ENCODE measurements at places on chromosomes 5 and 9.

- DNase-seq = no peak
Observed at GRCh38 chr9:91883503-91883902, 66.5 kb downstream of the ROR2 start.

GRCh38 chr5:132433141-132433540 lies 57.4 kb downstream of the IRF1 start:
- DNase-seq = no peak

DNA sequence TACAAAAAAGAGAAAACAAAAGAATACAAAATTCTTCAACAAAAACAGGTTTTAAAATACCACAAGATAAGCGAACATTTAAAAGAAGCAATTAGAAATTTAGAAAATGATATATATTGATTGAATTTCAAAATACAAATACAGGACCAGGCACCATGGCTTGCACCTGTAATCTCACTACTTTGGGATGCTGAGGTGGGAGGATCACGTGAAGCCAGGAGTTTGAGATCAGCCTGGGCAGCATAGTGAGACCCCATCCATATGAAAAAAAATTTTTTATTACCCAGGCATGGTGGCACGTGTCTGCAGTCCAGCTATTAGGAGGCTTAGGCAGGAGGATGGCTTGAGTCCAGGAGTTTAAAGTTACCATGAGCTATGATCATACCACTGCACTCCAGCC lies 109.9 kb upstream of the SLC30A5 start:
- no peak for DNase-seq

GRCh38 chr5:134738963-134739661 lies 764 bp downstream of the CAMLG start:
- DNase-seq = peak; percentile 93

DNA sequence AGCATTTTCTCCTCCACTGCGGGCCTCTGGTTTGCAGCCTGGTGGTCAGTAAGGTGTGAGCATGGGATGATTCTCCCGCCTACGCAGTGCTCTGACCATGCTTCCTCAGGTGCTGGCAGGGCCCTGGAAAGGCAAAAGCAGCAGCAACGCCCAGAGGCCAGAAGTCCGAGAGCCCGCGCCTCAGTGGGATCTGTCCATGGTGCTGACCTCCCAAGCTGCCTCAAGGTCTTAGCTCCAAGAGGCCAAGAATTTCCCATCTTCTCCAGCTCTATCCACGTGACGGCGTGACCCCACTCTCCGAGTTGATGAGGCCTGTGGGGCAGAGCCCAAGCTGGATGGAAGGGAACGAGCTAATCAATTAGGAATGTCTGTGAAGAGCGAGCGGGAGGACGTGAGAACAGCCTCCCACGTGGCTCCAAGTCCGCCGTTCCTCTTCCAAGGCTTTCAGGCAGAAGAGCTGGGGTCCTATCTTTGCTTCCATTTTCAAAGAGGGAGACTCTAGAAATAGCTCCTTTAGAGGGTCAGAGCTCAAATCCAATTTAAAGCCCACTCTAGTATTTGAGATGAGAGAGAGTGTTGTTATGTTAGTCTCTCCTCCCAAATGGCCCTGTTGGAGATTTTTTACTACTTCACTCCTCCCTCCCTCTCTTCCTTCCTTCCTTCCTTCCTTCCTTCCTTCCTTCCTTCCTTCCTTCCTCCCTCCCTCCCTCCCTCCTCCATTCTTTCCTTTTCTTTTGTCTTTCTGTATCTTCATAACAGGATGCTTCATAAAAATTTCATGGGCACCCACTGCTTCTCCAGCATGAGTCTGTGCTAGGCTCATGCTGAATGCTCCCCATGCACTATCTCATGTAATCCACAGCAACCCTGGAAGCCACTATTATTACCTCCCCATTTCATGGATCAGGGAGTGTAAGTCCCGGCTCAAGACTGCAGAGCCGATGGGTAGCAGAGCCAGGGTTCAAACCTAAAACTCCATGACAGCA lies 69.3 kb downstream of the OLFM1 start:
- peak; percentile 65 for DNase-seq

- DNase-seq = no peak
Observed at GRCh38 chr9:99187311-99187710, 34.4 kb downstream of the ALG2 start.

DNA sequence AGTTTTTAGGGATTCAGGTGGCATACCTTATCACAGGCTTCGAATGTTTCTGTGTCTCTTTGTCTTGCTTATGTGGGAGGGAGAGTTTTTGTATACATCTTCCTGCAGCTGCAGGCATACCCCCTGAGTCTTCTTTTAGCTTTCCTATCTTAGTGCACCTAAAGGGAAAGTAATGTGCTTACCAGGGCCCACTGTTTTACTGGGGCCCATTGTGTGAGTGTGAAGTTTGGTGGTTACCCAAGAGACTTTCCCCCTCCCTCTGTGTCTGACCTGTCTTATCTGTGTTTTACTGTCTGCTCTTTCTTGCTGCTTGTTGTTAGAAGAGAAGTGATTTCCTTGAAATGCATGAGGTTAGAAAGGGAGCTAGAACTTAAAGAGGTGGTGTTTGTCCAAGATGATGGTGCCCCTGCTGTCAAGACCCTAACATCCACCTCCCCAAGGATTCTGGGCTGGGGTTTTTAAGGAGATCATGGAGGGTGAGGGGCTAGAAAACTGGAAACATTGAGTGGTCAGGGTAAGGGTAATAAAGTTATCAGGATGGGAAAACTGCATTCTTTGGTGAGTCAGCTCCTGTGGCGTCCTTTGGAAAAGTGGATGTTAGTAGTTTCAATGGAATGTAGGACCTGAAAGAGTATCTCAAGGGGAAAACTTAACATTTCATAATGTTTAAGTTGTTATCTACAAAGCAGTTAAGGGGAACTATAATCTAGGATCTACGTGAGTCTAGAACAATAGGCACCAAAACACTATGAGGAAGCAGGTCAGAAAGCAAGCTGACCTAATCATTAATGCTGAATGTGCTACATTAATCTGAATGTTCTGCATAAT lies 583.5 kb upstream of the TUSC1 start:
- no peak for DNase-seq

- DNase-seq = no peak
Observed at GRCh38 chr5:82072138-82072537, 100.3 kb downstream of the ATG10 start.

GRCh38 chr9:130636648-130637020 lies 27.8 kb upstream of the PRDM12 start:
- DNase-seq = no peak

- DNase-seq = no peak
Observed at GRCh38 chr5:135488727-135489465, 36.7 kb upstream of the TIFAB start.

DNA sequence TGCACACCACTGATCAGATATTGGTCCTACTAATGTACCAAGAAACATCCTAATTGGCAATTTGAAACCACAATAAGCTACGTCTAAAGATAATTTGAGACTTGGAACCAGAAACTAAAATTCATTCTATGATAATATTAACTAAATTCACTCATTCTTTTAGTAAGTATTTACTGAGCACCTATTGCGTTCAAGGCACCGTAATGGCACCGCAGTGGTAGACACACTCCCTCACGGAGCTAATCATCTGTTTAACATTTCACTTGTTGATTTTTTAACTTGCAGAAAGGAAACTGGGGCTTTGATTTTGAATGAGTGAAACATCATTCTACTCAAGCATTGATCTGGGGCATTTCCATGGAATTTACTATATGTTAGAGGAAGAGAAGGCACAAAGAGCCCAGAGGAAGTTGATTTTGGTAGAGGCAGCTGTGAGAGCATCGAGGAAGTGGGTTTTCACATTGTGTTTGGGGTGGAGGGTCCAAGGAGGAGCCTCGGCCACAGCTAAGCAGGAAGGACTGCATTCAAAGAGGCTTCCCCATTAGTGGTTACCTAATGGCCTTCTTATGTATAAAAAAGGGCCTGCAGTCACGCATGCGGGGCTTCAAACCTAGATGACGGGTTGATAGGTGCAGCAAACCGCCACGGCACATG lies 7.1 kb downstream of the RAPGEF1 start:
- peak; percentile 73 for DNase-seq

- DNase-seq = no peak
Observed at GRCh38 chr5:95883185-95884016, 60.9 kb upstream of the GLRX start.

GRCh38 chr9:132154863-132155567 lies 6.8 kb upstream of the NTNG2 start:
- no peak for DNase-seq

DNA sequence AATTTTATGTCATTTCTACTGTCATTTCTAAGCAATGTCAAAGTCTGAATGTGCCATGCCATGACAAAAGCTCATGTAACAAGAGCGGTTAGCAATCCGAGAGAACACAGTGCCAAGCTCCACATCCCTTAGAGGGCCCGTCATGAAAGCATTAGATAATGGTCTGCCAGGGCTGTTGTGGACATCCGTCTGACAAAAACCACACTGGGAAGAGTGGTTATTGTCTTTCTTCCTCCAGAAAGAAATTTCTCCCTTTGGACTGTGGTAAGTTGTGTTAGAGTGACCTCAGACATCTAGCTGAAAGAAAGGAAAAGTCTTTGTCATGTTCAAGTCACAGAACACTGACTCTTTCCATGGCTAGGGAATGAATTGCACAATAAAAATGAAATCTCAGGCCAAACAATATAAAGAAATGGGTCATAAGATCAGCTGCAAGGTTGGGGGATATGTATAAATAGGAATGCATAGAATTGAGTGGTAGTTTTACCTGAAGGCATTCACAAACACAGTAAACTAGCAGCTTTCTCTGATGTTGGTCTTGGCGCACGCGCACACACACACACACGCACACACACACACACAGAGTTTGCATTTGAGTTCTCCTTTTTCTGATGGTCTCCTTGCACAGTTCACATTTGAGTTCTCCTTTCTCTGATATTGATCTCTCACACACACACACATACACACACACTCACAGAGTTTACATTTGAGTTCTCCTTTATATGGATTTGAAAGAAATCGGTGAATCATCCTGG lies 5.3 kb downstream of the SLC1A3 start:
- DNase-seq = no peak

DNA sequence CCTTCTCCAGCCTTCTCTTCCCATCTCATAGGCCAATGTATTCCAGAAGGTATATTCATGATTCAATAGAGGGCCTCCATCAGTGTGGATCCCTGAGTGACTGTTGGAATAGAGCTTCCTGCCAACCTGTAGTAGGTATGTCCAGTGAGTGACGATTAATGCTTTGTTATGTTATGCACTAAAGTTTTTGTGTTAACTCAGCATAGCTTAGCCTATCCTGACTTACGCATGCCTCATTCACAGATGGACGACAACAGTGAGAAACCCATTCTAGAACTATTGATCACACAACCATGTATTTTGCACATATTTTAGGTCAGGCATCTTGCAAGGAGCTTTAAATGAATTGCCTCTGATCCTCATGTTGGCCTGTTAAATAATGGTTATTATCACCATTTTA lies 225.5 kb upstream of the TRIM32 start:
- no peak for DNase-seq

- DNase-seq = no peak
Observed at GRCh38 chr9:23739753-23740152, 86.3 kb downstream of the ELAVL2 start.

- no peak for DNase-seq
Observed at GRCh38 chr9:31032206-31032605, 1352.2 kb upstream of the ACO1 start.

DNA sequence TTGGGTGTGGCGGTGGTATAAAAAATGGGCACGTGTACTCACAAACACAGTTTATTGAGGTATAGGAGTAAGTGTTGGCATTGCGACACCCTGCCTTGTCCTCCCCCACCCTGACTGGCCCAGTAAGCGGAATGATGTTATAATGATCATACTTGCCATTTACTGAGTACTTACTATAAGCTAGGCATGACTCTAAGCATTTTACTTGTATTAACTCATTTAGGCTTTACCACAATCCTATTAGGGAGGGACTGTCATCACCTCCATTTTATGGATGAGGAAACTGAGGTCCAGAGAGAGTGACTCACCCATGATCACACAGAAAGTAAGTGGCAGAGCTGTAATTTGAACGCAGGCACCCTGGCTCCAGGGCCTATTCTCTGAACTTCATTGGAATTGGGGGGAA lies 2.3 kb downstream of the SMIM3 start:
- no peak for DNase-seq

- no peak for DNase-seq
Observed at GRCh38 chr9:28915202-28915930, 1342.1 kb upstream of the C9orf72 start.

- DNase-seq = no peak
Observed at GRCh38 chr9:2291980-2292704, 277.0 kb downstream of the SMARCA2 start.

GRCh38 chr5:126680191-126680817 lies 79.6 kb downstream of the PHAX start:
- peak; percentile 95 for DNase-seq

DNA sequence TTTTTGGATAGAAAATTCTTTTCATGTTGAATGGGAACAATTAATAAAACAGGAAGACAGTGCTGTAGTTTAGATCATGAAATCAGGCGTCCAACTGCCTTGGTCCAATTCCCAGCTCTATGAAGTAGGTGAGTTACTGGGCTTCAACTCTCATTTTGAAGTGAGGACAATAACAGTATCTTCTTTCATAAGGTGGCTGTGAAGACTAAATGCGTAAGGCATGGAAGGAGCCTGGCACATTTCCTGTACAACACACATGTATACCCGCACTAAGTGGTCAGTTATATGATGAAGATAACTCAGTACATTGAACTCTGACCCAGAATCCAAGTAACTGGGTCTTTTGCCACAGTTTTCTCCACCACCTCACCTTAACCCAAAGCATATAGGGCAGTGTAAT lies 120.6 kb downstream of the MED27 start:
- no peak for DNase-seq

- DNase-seq = no peak
Observed at GRCh38 chr9:98600631-98601030, 108.1 kb downstream of the GABBR2 start.

DNA sequence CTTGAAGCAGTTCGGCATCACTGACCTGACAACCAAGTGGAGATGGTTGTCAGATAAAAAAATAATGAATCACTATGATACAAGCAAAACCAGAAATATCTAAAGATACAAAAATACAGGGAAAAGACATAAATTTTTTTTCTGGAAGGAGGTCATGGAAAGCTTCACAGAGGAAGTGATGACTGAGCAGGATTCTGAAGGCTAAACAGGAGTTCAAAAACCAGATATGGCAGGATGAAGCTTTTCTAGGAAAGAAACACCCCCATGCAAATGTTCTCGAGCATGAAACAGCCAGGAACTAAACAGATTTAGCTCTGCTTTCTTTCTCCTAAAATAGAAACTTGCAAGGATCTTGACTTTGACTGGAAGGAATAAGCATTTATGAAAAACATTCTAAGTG lies 60.7 kb upstream of the IFNE start:
- DNase-seq = no peak

DNA sequence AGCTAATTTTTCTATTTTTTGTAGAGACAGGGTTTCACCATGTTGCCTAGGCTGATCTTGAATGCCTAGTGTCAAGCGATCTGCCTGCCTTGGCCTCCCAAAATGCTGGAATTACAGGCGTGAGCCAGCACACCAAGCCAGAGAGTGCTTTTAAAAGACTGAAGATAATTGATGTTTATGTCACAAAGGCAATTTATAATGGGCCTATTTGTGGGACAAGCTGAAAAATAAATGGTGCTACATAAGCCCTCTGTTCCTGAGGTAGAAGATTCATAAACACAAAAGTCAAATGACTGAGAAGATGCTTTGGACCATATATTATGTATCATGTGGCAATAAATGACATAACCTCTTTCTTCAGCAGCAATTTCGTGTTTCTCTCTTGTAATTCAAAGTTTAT lies 329.6 kb downstream of the GABRB2 start:
- DNase-seq = no peak
